ENCODE measurements at places on chromosomes 1 and 21. TPM values are rescaled to one million over a fixed set of nuclear protein-coding genes. Genes with fewer than 3 reads are reported as not detected.

GJC2 gene
- 0.50 TPM for polyA plus RNA-seq

LORICRIN gene
- polyA plus RNA-seq = not detected

IL19 gene
- polyA plus RNA-seq = not detected

UHMK1 gene
- 8.7 TPM for polyA plus RNA-seq

OR2T2 gene
- polyA plus RNA-seq = not detected

ASCL5 gene
- 0.28 TPM for polyA plus RNA-seq

GOLT1A gene
- 10.5 TPM for polyA plus RNA-seq

PTGFRN gene
- polyA plus RNA-seq = 3.8 TPM

OLFML2B gene
- 39.0 TPM for polyA plus RNA-seq

FCAMR gene
- not detected for polyA plus RNA-seq

NPPA gene
- polyA plus RNA-seq = 5.5 TPM

CHI3L1 gene
- polyA plus RNA-seq = 0.87 TPM

ATP6V0B gene
- polyA plus RNA-seq = 109 TPM

ROR1 gene
- 4.2 TPM for polyA plus RNA-seq

TRAF5 gene
- 9.0 TPM for polyA plus RNA-seq

CFHR5 gene
- not detected for polyA plus RNA-seq

SEC16B gene
- polyA plus RNA-seq = 7.9 TPM

CYP4A11 gene
- 0.10 TPM for polyA plus RNA-seq

PTAFR gene
- 3.5 TPM for polyA plus RNA-seq

SLAMF9 gene
- polyA plus RNA-seq = not detected

RGS5 gene
- 983 TPM for polyA plus RNA-seq

MYOG gene
- polyA plus RNA-seq = not detected

CD2 gene
- 12.0 TPM for polyA plus RNA-seq

AGTRAP gene
- 22.2 TPM for polyA plus RNA-seq

IRF6 gene
- 9.8 TPM for polyA plus RNA-seq

EPHA10 gene
- 0.25 TPM for polyA plus RNA-seq

TNFRSF1B gene
- 5.0 TPM for polyA plus RNA-seq

KAZN gene
- polyA plus RNA-seq = 4.4 TPM

CYP4A22 gene
- 0.08 TPM for polyA plus RNA-seq

TMEM240 gene
- polyA plus RNA-seq = 1.1 TPM

FAM72A gene
- polyA plus RNA-seq = 0.79 TPM

MOB3C gene
- 14.8 TPM for polyA plus RNA-seq

NECTIN4 gene
- not detected for polyA plus RNA-seq

TESK2 gene
- 4.9 TPM for polyA plus RNA-seq

CYP4X1 gene
- 38.6 TPM for polyA plus RNA-seq

SERINC2 gene
- polyA plus RNA-seq = 20.7 TPM

RGS4 gene
- polyA plus RNA-seq = 29.3 TPM
